ENCODE measurements at places on chromosomes 12 and 14. TPM values are rescaled to one million over a fixed set of nuclear protein-coding genes. Genes with fewer than 3 reads are reported as not detected.

Gene STAC3
- 1.1 TPM for total RNA-seq

Gene ERBB3
- total RNA-seq, result 0.38 TPM

Gene MTA1
- total RNA-seq, result 32.4 TPM

Gene RNASE2
- total RNA-seq, result not detected

Gene TMX1
- 87.2 TPM for total RNA-seq

Gene TTC6
- total RNA-seq, result not detected

Gene PXMP2
- 6.5 TPM for total RNA-seq

Gene C1QL4
- 0.38 TPM for total RNA-seq

Gene KRT72
- total RNA-seq, result not detected

Gene RAD9B
- 0.58 TPM for total RNA-seq

Gene ANKRD33
- under 0.01 TPM for total RNA-seq

Gene POLE2
- total RNA-seq, result 18.8 TPM

Gene GLI1
- total RNA-seq, result under 0.01 TPM

Gene KLHL42
- total RNA-seq, result 25.9 TPM

Gene ACYP1
- total RNA-seq, result 11.9 TPM

Gene IFNG-AS1
- total RNA-seq, result not detected

Gene CACNB3
- 10.7 TPM for total RNA-seq

Gene CFAP251
- 3.8 TPM for total RNA-seq

Gene MAP4K5
- 76.1 TPM for total RNA-seq

Gene ADAM21
- 1.5 TPM for total RNA-seq

Gene GARIN6
- not detected for total RNA-seq

Gene KCNH3
- under 0.01 TPM for total RNA-seq

Gene POTEM
- not detected for total RNA-seq

Gene LRRK2
- total RNA-seq, result 5.9 TPM

Gene NGB
- not detected for total RNA-seq

Gene CLEC4D
- not detected for total RNA-seq

Gene BICDL1
- total RNA-seq, result 0.38 TPM

All from regular cardiac myocyte (primary cell).